Osteoblast (primary cell): ENCODE measurements at places on chromosomes 13 and 19. TPM values are rescaled to one million over a fixed set of nuclear protein-coding genes. Genes with fewer than 3 reads are reported as not detected.
A peak's percentile ranks its signal among the peaks of the same experiment; 100 is the strongest.

GRIK5 gene
- total RNA-seq, result under 0.01 TPM in 2 replicates

C13orf46 gene
- total RNA-seq, result 0.36 and 0.59 TPM in 2 replicates

ZNF878 gene
- total RNA-seq, result 0.29 and 0.36 TPM in 2 replicates

VSTM1 gene
- total RNA-seq, result not detected in 2 replicates

VSIG10L gene
- 0.72 and 0.88 TPM in 2 replicates for total RNA-seq

IL11 gene
- 0.36 and 1.2 TPM in 2 replicates for total RNA-seq

DHDH gene
- total RNA-seq, result 0.29 and 0.36 TPM in 2 replicates

LILRB2 gene
- not detected in 2 replicates for total RNA-seq

GRCh38 chr13:88124142-88124541 lies 453.0 kb downstream of the SLITRK5 start:
- no peak overlapping the region for H3K4me3 ChIP-seq
- no peaks in the 10 kb centered on the region for H3K4me1 ChIP-seq
- H3K36me3 ChIP-seq, result no peaks in the 10 kb centered on the region
- no peak overlapping the region for H3K27ac ChIP-seq
- no peak for DNase-seq

DNA sequence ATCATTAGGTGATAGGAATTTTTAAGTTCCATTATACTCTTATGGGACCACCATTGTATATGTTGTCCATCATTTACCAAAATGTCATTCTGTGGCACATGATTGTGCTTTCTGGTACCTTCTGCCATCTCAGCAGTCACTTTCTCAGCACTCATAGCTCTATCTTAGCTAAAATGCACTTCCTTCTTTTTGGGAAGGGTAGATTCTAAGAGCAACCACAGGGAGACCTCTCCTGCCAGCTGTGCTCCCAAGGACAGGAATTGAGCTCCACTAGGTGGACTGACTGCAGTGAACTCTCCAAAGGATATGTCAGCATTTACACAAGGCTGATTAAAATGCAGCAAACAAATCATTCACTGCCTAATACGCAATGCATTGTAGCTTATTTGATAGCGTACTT lies 91.8 kb upstream of the OBI1 start:
- H3K27me3 ChIP-seq, result no peaks in the 10 kb centered on the region
- no peaks in the 10 kb centered on the region for H3K36me3 ChIP-seq
- DNase-seq, result no peak
- H3K27ac ChIP-seq, result no peak overlapping the region

- H3K36me3 ChIP-seq, result no peaks in the 10 kb centered on the region
- no peaks in the 10 kb centered on the region for H3K4me1 ChIP-seq
- peaks cover 4% of the 10 kb centered on the region for H3K27me3 ChIP-seq
Observed at GRCh38 chr19:46452186-46452585, 19.2 kb downstream of the PNMA8A start.

GRCh38 chr13:97385146-97385545 lies 48.8 kb upstream of the RAP2A start:
- peaks cover 8% of the 10 kb centered on the region for H3K4me1 ChIP-seq
- no peak for DNase-seq
- no peaks in the 10 kb centered on the region for H3K27me3 ChIP-seq
- H3K27ac ChIP-seq, result no peak overlapping the region
- no peak overlapping the region for H3K4me3 ChIP-seq
- peaks cover 11% of the 10 kb centered on the region for H3K36me3 ChIP-seq

- no peak for DNase-seq
- no peaks in the 10 kb centered on the region for H3K36me3 ChIP-seq
- no peaks in the 10 kb centered on the region for H3K27me3 ChIP-seq
- peaks cover 52% of the 10 kb centered on the region for H3K4me1 ChIP-seq
- H3K27ac ChIP-seq, result peak overlapping the region; percentile 51
Observed at GRCh38 chr19:15283141-15283883, 49.0 kb downstream of the BRD4 start.

DNA sequence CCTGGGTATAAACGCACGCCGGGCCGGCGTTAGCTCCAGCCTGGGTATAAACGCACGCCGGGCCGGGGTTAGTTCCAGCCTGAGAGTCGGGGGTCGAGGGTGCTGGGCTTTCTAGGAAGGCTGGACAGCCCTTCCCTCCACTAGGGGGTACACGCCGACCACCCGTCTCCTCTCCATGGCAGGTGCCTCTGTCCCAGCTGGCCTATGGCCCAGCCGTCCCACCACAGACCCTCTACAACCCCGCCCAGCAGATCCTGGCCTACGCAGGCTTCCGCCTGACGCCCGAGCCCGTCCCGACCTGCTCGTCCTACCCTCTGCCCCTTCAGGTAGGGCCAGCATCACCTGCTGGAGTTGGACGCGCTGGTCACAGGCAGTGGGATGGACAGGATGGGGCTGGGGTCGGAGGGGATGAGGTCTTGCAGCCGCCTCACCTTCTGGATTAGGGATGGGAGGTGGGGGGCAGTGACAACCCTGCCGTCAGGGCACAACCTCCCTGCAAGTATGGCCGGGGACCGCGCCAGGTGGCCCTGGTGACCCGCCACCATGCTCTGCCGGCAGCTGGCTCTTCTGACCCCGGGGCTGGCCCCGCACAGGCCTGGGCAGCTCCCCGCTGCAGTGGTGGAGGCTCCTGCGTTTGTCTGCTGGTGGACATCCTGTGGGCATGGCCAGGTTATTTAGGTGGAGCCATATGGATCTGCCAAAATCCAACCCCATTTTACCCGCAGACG lies 45.8 kb downstream of the TMEM255B start:
- peak; percentile 69 for DNase-seq
- H3K27me3 ChIP-seq, result no peaks in the 10 kb centered on the region
- peaks cover 3% of the 10 kb centered on the region for H3K4me1 ChIP-seq
- no peak overlapping the region for H3K27ac ChIP-seq
- H3K4me3 ChIP-seq, result no peak overlapping the region
- H3K36me3 ChIP-seq, result no peaks in the 10 kb centered on the region

DNA sequence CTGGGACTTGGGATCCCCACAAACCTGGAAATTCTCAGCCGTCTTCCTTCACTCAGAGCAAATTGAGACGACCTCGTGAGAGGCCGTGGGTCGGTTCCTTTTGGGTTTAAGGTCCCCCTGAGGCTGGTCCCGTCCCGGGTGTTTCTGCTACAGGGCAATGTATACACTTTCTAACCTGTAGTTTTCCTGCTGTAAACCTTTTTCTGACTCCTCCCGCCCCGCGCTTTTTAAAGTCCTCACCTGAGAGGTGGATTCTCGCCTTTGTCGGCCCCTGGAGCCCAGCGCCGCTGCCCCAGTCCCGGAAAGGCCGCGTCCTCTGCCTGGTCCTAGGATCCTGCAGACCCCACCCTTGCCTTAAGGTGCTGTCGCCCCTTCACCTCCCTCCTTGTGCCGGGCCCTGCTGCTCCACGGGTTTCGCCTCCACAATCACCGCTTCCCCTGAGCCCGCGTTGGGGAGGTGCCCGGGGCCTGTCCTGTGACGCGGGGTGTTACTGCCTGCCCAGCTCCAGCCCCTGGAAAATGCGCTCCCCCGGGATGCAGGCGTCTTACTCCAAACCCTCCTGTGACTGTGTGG lies 391 bp downstream of the ZNF761 start:
- DNase-seq, result peak; percentile 83
- peaks cover 4% of the 10 kb centered on the region for H3K4me1 ChIP-seq
- H3K27me3 ChIP-seq, result no peaks in the 10 kb centered on the region
- peaks cover 20% of the 10 kb centered on the region for H3K36me3 ChIP-seq

DNA sequence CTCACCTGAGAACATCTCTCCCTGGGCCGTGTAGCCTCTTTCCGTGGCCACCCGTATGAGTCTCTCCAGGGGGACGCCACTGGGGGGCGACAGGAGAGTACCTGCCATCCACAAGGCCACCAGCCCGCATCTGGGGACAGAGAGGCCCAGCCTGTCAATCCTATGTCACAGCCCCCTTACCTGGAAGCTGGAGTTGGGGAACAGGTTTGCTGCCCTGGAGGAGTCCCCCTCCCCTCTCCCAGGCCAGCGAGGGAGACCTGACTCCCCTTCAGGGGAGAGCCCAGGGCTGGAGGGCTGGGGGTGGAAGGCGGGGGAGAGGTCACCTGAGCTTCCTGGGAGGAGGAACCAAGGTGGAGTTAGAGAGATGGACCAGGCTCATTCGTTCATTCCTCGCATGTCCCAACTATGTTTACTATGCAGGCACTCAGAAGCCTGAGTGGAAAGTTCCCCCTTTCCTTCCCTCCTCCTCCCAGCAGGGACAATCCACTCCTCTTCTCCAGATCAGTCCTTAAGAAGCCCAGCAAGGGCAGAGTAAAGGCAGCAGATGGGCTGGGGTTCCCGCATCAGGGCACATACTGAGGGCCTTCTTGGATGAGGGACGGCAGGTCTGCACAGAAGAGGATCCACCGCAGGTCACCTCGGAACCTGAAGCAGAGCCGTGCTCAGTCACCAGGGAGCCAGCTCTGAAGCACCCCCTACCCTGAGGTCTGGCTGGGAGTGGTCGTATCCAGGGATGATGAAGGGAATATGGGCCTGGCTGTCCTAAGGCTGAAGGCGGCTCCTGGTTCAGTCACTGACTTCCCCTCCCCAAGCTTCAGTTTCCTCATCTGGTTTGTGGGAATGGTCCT lies 5.5 kb downstream of the ACTMAP start:
- H3K36me3 ChIP-seq, result no peaks in the 10 kb centered on the region
- DNase-seq, result no peak
- no peaks in the 10 kb centered on the region for H3K27me3 ChIP-seq
- peaks cover 16% of the 10 kb centered on the region for H3K4me1 ChIP-seq
- H3K4me3 ChIP-seq, result no peak overlapping the region

GRCh38 chr19:27618006-27618405 lies 1594.9 kb downstream of the UQCRFS1 start:
- no peaks in the 10 kb centered on the region for H3K27me3 ChIP-seq
- DNase-seq, result no peak
- H3K4me1 ChIP-seq, result no peaks in the 10 kb centered on the region
- H3K27ac ChIP-seq, result no peak overlapping the region
- no peaks in the 10 kb centered on the region for H3K36me3 ChIP-seq

DNA sequence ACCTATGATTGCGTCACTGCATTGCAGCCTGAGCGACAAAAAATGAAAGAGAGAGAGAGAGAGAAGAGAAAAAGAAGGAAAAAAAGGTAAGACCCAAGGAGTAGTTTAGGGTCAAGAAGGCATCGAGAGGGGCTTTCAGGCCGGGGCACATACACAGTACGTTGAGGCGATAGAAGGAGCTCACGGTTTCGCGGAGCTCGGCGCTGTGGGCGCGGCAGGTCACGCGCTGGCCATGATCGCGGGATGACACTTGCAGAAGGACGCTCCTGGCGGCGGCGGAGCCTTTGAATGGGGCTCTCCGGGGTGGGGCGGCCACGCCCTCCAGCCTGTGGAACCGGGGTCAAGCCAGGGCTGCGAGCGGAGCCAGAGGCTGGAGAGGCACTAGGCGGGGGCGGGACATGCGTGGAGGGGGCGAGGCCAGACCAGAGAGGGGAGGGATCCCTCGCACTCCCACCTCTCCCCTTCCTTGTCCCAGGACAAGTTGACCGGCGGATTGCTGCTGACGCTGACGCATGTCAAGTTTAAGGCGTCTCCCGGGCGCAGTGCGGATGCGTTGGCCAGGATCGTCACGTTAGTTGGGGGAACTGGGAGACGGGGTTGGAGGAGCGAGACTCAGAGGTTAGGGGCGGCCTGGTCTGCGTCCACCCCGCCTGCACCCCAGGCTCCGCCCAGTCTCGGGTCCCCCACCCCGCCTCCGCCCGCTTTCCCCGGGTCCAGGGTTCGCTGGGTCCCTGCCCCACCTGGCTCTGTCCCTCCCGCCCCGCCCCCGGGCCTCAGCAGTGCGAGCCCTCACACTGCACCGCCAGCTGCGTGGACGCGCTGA lies 6.9 kb downstream of the NPHS1 start:
- H3K27ac ChIP-seq, result no peak overlapping the region
- no peaks in the 10 kb centered on the region for H3K4me1 ChIP-seq
- peaks cover 37% of the 10 kb centered on the region for H3K27me3 ChIP-seq
- H3K4me3 ChIP-seq, result no peak overlapping the region
- H3K36me3 ChIP-seq, result no peaks in the 10 kb centered on the region
- peak; percentile 90 for DNase-seq

- no peaks in the 10 kb centered on the region for H3K27me3 ChIP-seq
- H3K4me3 ChIP-seq, result no peak overlapping the region
- peaks cover 8% of the 10 kb centered on the region for H3K4me1 ChIP-seq
- peak; percentile 54 for DNase-seq
- H3K27ac ChIP-seq, result no peak overlapping the region
- H3K36me3 ChIP-seq, result peaks cover 69% of the 10 kb centered on the region
Observed at GRCh38 chr19:4108767-4109625, 14.9 kb downstream of the MAP2K2 start.

GRCh38 chr13:94886191-94886590 lies 173.8 kb upstream of the SOX21 start:
- H3K4me3 ChIP-seq, result no peak overlapping the region
- peaks cover 6% of the 10 kb centered on the region for H3K27me3 ChIP-seq

DNA sequence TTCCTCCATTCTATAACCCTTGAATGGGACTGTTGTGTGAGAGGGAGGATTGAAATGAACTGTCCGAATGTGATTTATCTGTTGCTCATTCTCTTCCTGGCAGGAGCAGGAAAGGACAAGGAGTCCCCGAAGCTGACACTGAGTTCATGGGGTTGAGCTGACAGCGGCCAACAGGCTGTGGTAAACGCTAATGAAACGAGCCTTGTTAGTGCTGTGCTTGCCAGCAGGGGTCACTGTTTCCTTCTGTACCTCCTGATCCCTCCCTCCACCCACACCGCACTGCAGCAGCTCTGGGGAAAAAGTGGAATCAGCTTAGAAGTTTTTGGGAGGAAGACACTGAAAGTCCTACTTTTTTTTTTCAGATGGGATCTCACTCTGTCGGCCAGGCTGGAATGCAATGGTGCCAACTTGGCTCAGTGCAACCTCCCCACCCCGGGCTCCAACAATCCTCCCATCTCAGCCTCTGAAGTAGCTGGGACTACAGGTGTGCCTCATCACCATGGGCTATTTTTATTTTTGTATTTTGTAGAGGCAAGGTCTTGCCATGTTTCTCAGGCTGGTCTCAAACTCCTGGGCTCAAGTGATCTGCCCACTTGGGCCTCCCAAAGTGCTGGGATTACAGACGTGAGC lies 6.7 kb upstream of the ZNF761 start:
- no peaks in the 10 kb centered on the region for H3K36me3 ChIP-seq
- no peak overlapping the region for H3K4me3 ChIP-seq
- H3K4me1 ChIP-seq, result no peaks in the 10 kb centered on the region
- peak; percentile 78 for DNase-seq
- no peak overlapping the region for H3K27ac ChIP-seq

GRCh38 chr13:95627590-95627989 lies 16.9 kb downstream of the DZIP1 start:
- peaks cover 65% of the 10 kb centered on the region for H3K36me3 ChIP-seq
- H3K27me3 ChIP-seq, result no peaks in the 10 kb centered on the region
- H3K4me1 ChIP-seq, result no peaks in the 10 kb centered on the region
- H3K27ac ChIP-seq, result peak overlapping the region; percentile 11
- no peak for DNase-seq
- H3K4me3 ChIP-seq, result no peak overlapping the region

GRCh38 chr19:679418-680286 lies 3.5 kb downstream of the FSTL3 start:
- peaks cover 12% of the 10 kb centered on the region for H3K4me1 ChIP-seq
- peak overlapping the region; percentile 83 for H3K4me3 ChIP-seq
- peak; percentile 99 for DNase-seq
- H3K27me3 ChIP-seq, result no peaks in the 10 kb centered on the region
- H3K27ac ChIP-seq, result peak overlapping the region; percentile 70
- no peaks in the 10 kb centered on the region for H3K36me3 ChIP-seq

DNA sequence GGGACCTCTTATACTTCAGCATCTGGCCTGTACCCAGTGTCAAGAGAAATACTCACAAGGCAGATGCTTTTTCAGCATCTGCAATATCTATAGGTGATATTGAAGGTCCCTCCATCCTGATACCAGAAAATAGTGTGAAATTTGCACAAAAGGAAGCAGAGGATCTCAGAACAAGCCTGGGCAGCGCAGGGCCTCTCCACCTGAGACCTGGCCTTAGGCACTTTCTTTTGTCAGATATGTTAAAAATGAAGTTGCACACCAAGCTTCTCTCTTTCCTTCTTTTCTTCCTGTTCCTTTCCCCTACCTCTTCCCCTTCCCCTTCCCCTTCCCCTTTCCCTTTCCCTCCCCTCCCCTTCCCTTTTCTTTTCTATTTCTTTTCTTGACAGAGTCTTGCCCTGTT lies 62.2 kb downstream of the ARHGEF18 start:
- H3K27ac ChIP-seq, result no peak overlapping the region
- no peaks in the 10 kb centered on the region for H3K27me3 ChIP-seq
- no peak for DNase-seq
- H3K4me3 ChIP-seq, result no peak overlapping the region
- peaks cover 11% of the 10 kb centered on the region for H3K4me1 ChIP-seq
